Activated T-helper 1 cell treated with anti-CD3 and anti-CD28 coated beads, Interleukin-12 subunit alpha, Interleukin-12 subunit beta, Interleukin-2, Interleukin-4 antibody, amounts not matched to agents 30 ng/mL and 10 ng/mL and 1 ng/mL, durations not matched to agents 14 hours and 24 hours and 36 hours (primary cell): ENCODE measurements at places on chromosomes 2 and 18. TPM values are rescaled to one million over a fixed set of nuclear protein-coding genes. Genes with fewer than 3 reads are reported as not detected.

GRCh38 chr2:234630801-234631261 lies 133.9 kb upstream of the ARL4C start:
- no peak for DNase-seq
- no peaks in the 10 kb centered on the region for H3K36me3 ChIP-seq
- H3K27me3 ChIP-seq = peaks cover 7% of the 10 kb centered on the region
- H3K4me3 ChIP-seq = no peak overlapping the region
- no peaks in the 10 kb centered on the region for H3K4me1 ChIP-seq

DNA sequence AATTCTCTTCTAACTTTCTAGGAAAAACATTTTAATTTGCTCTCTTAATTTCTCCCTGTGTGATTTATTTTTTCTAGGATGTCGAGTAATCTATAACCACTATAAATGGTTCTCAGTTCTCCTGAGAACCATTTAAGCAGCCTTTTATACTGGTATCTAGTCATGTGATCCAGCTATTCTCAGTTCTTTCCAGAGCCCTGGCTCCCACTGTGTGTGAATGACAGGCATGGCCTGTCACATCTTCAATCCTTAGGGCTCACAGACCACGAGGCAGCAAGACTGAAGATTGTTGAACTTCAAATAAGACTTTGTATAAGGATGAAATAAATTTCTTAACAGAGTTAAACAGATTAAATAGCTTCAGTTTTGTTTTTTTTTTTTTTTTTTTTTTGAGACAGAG lies 219.4 kb downstream of the HNMT start:
- no peak for DNase-seq

DNA sequence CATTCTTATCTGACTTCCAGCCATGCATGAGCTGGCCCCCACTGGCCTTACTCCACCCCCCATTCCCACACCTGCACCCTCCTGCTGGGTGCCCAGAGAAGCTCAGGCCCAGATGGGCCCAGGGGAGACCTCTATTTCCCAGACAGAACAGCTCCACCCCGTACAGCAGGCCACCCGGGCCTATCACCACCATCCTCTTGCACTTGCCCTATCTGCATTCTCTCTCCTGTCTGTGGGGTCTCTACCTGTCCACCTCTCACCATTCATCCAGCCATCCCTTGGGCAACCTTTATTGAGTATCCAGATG lies 25.3 kb upstream of the TNS1 start:
- DNase-seq = no peak
- peaks cover 2% of the 10 kb centered on the region for H3K27me3 ChIP-seq
- no peak overlapping the region for H3K4me3 ChIP-seq
- no peak overlapping the region for H3K27ac ChIP-seq
- no peaks in the 10 kb centered on the region for H3K36me3 ChIP-seq
- H3K4me1 ChIP-seq = no peaks in the 10 kb centered on the region

LYPD6B gene
- not detected in 2 replicates for total RNA-seq

- no peak overlapping the region for H3K4me3 ChIP-seq
- H3K27ac ChIP-seq = no peak overlapping the region
- peaks cover 5% of the 10 kb centered on the region for H3K36me3 ChIP-seq
- H3K4me1 ChIP-seq = no peaks in the 10 kb centered on the region
- H3K27me3 ChIP-seq = no peaks in the 10 kb centered on the region
- no peak for DNase-seq
These were observed 27.1 kb downstream of the MTERF4 start for GRCh38 chr2:241074901-241075540.

RAB17 gene
- not detected in 2 replicates for total RNA-seq

GRCh38 chr18:74326231-74326630 lies 10.6 kb downstream of the C18orf63 start:
- DNase-seq = no peak
- no peak overlapping the region for H3K27ac ChIP-seq
- no peak overlapping the region for H3K4me3 ChIP-seq
- H3K27me3 ChIP-seq = peaks cover 20% of the 10 kb centered on the region
- H3K4me1 ChIP-seq = no peaks in the 10 kb centered on the region

DNA sequence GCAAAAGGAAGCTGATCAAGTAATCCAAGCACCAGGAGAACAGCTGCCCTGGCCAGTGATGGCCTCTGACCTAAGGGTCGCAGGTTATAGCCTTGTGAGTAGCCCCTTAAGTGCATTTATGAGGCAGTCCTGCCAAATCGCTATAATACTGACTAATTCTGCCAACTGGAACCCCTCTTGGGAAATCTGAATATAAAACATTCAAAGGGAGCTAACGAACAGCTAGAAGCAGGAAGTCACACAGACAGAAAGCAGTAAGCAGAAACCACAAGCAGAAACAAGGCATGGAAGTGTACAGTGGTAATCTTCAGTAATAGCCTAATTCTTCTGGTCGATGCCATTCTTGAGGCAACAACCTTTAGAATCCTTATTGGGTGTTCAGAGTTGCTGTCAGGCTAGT lies 521.3 kb downstream of the METTL4 start:
- no peak for DNase-seq
- no peaks in the 10 kb centered on the region for H3K36me3 ChIP-seq
- no peak overlapping the region for H3K4me3 ChIP-seq
- no peaks in the 10 kb centered on the region for H3K4me1 ChIP-seq

- H3K27ac ChIP-seq = no peak overlapping the region
- no peaks in the 10 kb centered on the region for H3K36me3 ChIP-seq
- no peak for DNase-seq
- H3K27me3 ChIP-seq = peaks cover 2% of the 10 kb centered on the region
These were observed 516.9 kb upstream of the DSEL start for GRCh38 chr18:68033466-68033865.

SNED1 gene
- total RNA-seq = 1.6 and 2.5 TPM in 2 replicates

LCT gene
- 0.41 and 0.42 TPM in 2 replicates for total RNA-seq

FEV gene
- not detected in 2 replicates for total RNA-seq

- H3K27me3 ChIP-seq = no peaks in the 10 kb centered on the region
- H3K4me1 ChIP-seq = peaks cover 5% of the 10 kb centered on the region
- no peak for DNase-seq
- H3K27ac ChIP-seq = no peak overlapping the region
- H3K36me3 ChIP-seq = no peaks in the 10 kb centered on the region
- H3K4me3 ChIP-seq = no peak overlapping the region
These were observed 13.1 kb downstream of the HS6ST1 start for GRCh38 chr2:128305555-128306080.

DNA sequence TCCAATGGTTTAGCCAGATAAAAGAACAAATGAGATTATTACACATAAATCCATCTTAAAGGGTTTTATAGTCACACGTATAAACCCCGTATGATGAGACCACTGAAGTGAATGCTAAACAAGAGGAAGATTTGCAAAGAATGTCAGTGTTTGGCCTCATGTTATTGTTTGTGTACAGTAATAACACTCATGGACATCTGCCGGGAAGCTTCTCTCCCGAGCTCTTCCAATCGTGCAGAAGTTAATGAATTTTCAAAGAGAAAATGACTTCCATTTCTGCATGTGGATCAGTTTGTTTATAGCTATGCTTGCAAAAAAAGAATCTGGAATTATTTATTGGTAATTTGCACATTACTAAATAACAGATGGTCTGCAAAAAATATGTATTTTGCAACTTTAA lies 88.5 kb upstream of the APCDD1 start:
- no peak overlapping the region for H3K27ac ChIP-seq
- DNase-seq = no peak
- H3K36me3 ChIP-seq = no peaks in the 10 kb centered on the region
- peaks cover 11% of the 10 kb centered on the region for H3K27me3 ChIP-seq
- H3K4me3 ChIP-seq = no peak overlapping the region
- no peaks in the 10 kb centered on the region for H3K4me1 ChIP-seq

GRCh38 chr2:188209218-188209617 lies 82.5 kb upstream of the GULP1 start:
- no peaks in the 10 kb centered on the region for H3K36me3 ChIP-seq
- DNase-seq = no peak
- H3K4me1 ChIP-seq = no peaks in the 10 kb centered on the region

- peaks cover 7% of the 10 kb centered on the region for H3K36me3 ChIP-seq
- DNase-seq = no peak
- peak overlapping the region; percentile 68 for H3K4me3 ChIP-seq
- H3K27ac ChIP-seq = peak overlapping the region; percentile 87
These were observed 3.4 kb downstream of the LPIN1 start for GRCh38 chr2:11749646-11750349.

GRCh38 chr18:64713284-64713683 lies 564.4 kb upstream of the LINC00305 start:
- no peaks in the 10 kb centered on the region for H3K4me1 ChIP-seq
- no peaks in the 10 kb centered on the region for H3K36me3 ChIP-seq
- no peaks in the 10 kb centered on the region for H3K27me3 ChIP-seq
- DNase-seq = no peak
- no peak overlapping the region for H3K27ac ChIP-seq

DNA sequence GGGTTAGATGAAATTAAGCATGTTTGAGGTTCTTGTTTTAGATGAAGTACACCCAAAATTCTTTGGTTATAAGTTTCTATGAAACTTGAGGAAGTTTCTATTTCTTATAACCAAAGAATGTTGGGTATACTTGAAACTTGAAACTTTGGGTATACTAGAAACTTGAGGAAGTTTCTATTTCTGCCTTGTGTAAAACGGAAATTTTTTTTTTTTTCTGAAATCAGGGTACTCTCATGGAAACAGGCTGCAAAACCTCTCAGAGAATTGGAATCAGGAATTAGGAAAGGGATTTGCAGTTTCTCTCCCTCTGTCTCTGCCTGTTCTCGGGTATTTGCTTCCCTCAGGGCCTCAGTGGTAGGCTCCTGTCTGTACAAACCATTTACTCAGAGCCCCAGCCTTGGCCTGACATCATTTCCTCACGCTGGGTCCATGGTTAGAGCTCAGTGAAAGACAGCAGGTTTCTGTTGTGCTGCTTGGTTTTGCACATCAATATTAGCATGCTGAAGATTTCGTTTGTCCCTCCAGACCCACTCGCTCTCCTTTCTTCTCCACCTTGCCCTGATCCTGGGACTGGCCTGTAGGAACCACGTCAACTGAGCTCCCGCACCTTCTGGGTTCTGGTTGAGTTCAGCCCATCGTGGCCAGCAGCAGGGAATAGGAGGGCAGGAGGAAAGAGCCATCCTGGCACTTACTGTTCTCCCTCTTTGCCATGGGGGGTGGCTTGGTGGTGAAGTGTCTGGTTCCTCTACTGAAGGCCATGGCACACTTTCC lies 106.4 kb downstream of the POLR1A start:
- peak overlapping the region; percentile 84 for H3K27ac ChIP-seq
- peaks cover 74% of the 10 kb centered on the region for H3K4me1 ChIP-seq
- peak overlapping the region; percentile 50 for H3K4me3 ChIP-seq

GRCh38 chr2:168146892-168147810 lies 100.2 kb downstream of the STK39 start:
- H3K27ac ChIP-seq = no peak overlapping the region
- no peak for DNase-seq
- peaks cover 10% of the 10 kb centered on the region for H3K4me1 ChIP-seq
- H3K4me3 ChIP-seq = no peak overlapping the region

NPHP1 gene
- 0.12 and 0.70 TPM in 2 replicates for total RNA-seq

DNA sequence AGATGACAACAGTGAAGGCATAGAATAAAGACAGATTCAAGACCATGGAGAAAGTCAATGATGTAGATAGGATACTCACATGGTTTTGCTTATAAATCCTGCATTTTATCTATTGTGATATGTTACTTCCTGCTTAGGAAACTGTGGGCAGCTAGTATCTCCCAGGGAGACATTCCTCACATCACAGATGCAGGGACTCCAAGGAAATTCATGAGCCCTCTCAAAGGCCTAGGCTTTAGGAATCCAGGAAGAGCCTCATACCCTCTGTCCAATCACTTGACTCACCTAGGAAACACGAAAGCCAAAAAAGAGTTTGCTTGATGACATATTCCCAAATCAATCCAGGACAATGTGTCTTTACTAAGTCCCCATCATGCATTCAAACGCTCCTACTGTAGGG lies 247.8 kb upstream of the KLHL29 start:
- H3K4me3 ChIP-seq = no peak overlapping the region
- H3K27ac ChIP-seq = no peak overlapping the region
- no peaks in the 10 kb centered on the region for H3K4me1 ChIP-seq
- DNase-seq = no peak

DNA sequence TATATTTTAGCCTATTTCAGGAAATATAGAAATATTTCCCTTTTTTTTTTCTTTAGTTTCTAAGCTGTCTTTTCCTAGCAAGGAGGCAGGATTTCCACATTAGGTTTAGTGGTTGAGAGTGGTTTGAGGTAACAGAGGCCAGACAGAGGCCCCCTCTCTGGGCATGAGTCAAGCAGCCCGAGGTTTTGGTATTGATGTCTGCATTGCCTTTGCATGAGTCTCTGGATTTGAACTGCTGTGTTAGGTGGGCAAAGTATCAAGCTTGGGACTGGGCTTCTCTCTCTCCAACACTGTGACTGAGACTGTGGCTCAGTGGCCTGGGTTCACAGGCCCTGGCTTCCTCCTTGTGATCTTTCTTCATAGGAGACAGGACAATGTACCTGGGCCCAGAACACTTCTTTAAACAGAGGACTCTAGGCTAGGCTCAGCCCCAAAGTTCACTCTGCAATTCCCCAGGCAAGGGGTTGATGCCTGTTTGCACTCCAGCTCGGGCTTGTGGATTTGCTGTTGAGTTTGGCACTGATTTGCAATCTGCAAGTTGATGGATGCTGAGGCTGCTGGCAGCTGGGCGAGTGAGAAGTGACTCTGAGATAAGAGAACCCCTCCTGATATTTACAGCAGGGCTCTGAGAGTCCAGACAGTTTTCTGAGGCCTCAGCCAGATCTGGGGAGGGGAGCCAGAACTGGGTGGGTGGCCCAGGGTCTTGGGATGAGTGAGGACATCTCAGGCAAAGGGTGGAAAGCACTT lies 271.2 kb downstream of the EN1 start:
- no peaks in the 10 kb centered on the region for H3K4me1 ChIP-seq
- H3K36me3 ChIP-seq = no peaks in the 10 kb centered on the region
- no peak overlapping the region for H3K27ac ChIP-seq
- H3K4me3 ChIP-seq = no peak overlapping the region

PNPT1 gene
- 65.1 and 71.1 TPM in 2 replicates for total RNA-seq

DNA sequence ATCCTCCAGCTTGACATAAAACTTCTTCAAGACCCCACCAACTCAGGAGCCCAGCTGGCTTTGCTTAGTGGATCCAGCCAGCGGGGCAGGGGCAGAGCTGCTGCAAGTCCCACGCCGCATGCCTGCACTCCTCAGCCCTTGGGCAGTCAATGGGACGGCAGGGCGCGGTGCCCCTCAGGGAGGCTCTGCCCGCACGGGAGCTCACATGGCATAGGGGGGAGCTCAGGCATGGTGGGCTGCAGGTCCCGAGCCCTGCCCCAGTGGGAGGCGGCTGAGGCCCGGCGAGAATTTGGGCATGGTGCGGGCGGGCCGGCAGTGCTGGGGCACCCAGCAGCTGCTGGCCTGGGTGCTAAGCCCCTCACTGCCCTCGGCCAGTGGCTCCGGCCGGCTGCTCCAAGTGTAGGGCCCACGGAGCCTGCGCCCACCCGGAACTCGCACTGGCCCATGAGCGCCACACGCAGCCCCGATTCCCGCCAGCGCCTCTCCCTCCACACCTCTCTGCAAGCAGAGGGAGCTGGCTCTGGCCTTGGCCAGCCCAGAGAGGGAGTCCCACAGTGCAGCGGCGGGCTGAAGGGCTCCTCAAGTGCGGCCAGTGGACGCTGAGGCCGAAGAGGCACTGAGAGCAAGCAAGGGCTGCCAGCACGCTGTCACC lies 27.2 kb downstream of the IDH1 start:
- DNase-seq = no peak
- H3K27ac ChIP-seq = no peak overlapping the region
- H3K36me3 ChIP-seq = no peaks in the 10 kb centered on the region
- H3K4me3 ChIP-seq = no peak overlapping the region
- H3K27me3 ChIP-seq = peaks cover 2% of the 10 kb centered on the region
